Activated CD8-positive, alpha-beta memory T cell treated with anti-CD3 and anti-CD28 coated beads, Interleukin-2, amount 50 U/mL, for 48 hours (primary cell): ENCODE measurements at places on chromosomes 6 and 20.

DNA sequence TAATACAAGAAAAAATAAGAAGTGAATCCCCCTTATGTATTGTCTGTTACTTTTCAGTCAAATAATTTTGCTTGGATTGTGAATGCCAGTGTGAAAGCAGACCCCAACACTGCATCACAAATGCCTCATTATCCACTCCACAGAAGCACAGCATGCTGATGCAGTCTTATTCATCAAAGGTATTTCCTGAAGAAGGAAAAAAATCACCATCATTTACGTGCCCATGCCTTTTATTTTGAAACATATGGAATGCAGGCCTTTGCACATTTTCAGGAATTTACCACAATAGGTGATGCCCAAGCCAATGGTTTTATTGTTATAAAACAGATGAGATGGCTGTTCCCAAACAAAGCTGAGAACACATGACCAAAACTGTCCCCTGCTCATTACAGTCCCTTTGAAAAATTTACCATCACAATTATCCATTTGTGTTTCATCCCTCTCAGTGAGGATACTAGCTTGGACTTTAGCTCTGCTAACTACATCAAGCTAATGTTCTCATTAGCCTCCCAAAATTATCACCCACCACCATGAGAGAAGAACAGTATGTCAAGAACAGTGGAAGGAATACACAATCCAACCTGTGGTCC lies 180.6 kb upstream of the HTR1E start:
- DNase-seq = no peak

- no peak for DNase-seq
Measured at GRCh38 chr6:122567034-122567433, 43.2 kb upstream of the PKIB start.

- no peak for DNase-seq
Measured at GRCh38 chr6:85452441-85452881, 2.6 kb downstream of the NT5E start.

GRCh38 chr6:47043286-47043685 lies 1.2 kb upstream of the ADGRF1 start:
- DNase-seq = no peak

GRCh38 chr6:30319146-30319835 lies 7.4 kb upstream of the TRIM39 start:
- DNase-seq = no peak

DNA sequence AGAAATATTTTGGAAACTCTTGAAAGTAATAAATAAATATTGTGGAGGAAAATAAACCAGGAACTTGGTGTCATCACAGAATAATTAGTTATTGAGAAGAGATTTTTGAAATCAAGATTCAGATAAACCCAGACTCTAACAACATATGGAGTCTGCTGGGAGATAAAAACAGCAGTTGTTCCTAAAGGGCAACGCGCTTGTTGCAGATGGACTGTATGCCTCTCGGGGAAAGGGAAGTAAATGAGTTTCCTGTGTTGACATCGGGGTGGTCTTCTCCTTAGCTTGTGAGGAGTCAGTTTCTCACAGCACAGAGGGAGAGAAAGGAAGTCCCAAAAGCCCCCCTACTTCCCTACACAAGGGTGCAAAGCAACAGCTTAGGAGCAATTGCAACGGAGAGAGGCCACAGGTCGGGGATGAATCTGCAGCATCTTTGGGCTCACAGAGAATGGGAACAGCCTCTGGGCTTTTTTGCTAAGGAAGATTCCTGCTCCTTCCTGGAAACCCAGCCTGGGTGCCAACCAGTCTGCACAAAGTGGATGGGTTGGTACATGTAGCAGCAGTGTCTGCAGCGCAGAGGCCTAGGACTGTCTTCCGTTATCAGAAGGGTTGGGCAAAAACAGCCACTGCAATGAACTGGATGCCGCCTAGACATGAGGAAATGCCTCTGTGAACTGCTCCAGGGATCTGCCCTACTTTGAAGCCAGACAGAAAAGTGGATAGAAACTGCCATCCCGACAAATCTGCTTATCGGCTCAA lies 603.0 kb upstream of the NRSN1 start:
- DNase-seq = no peak

DNA sequence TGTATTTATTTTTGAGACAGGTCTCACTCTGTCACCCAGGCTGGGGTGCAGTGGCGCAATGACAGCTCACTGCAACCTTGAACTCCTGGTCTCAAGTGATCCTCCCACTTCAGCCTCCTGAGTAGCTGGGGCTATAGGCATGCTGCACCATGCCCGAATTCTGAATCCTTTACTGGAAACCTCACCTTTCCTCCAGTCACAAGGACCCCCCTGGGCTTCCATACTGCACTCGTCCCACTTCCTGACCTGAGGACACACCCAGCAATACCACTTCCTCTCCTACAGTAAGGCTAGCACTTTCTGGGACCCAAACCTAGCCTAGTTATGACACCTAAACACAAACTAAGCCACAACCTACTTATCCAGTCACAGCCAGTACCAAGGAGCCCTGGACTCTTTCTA lies 68.2 kb downstream of the FAM217A start:
- DNase-seq = no peak

- peak; percentile 87 for DNase-seq
Measured at GRCh38 chr20:21235484-21236445, 67.4 kb upstream of the XRN2 start.

DNA sequence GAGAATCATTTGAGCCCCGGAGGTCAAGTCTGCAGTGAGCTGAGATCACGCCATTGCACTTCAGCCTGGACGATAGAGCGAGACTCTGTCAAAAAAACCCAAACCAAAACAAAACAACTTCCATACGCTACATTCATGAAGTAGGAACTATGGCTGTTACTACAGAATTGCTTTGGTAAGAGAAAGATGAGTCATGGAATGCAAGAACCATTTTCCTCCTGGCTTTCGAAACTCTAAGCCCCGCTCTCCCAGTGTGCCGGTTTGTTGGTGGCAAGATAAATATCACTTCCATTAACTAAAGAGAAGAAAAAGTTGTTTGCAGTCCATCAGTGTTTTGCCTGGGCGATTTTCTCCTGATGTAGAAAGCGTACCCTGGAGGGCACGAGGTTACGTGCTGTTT lies 61.3 kb downstream of the ZDHHC14 start:
- no peak for DNase-seq

GRCh38 chr6:154606860-154607259 lies 96.4 kb upstream of the CNKSR3 start:
- no peak for DNase-seq

DNA sequence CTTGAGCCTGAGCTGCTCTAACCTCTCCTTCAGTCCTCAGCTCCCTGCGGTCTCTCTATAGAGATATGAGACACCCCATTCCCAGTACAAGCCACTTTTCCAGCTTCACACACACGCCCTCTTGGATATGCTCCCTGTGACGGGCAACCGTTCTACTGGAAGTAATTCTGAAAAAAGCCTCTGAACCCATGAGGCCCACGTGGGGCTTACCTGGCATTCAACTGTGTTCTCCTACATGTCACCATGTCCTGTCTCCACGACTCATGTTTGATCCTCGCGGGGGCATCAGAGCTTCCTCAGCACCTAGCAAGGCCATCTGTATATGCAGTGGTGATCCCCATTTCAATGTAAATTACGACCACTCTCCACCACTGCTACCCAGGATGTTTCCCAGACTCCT lies 69.2 kb upstream of the DUSP22 start:
- no peak for DNase-seq

DNA sequence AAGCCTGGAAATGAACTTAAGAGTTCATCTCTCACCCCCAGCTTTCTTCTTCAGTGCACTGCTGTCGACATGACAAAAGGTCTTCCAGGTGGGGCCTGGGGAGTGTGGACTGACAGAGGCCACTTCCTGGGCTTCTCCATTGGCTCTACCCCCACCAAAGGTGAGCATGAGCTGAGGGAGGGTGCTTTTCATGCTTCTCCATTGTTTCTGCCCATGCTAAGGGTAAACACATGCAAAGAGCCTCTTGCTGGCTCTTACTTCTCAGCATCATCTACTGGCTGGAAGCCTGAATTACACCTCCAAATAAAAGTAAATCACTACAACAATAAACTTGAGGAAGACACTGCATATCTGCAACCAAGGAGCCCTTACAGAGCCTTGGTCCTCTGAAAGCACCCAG lies 227.2 kb downstream of the EPM2A start:
- DNase-seq = no peak

DNA sequence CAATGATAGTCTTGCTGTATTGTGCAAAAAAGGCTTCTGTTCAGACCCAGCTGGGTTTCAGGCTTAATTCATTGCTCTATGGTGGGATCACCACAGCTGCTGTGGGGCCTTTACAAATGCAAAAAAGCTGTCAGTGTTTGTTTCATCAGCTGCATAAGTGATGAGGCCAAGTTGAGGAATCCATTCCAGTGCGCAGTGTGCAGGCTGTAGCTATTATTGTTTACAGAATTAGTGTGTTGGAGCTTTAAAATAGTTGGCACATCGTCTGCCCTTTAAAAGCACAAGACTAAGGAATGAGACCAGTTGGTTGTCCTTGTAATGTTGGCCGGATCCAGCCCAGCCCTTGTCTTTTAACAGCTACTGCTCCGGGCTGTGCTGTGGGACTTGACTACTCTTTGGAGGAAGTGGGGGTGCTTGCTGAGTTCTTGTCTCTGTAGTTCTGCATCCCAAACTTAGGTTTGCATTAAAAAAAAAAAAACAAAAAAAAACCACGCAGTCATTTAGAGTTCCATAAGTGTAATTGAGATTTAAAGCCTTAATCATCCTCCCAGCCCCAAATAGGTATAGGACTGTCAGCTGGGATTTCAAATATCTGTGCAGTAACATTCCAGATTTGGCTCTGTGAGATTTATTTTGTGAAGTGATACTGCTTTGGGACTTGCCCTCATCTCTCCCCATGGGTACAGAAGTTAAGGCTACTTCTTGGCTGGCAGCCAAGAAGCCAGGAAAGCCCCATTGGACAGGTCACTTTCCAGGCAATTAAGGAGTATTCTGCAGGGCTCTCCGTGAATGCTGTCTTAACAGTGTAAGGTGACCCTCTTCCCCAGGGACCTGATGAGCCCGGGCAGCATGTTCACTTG lies 19.3 kb downstream of the JARID2 start:
- no peak for DNase-seq

GRCh38 chr6:81831274-81831673 lies 78.8 kb upstream of the TENT5A start:
- no peak for DNase-seq
